ENCODE measurements at places on chromosomes 7 and 10.

DNA sequence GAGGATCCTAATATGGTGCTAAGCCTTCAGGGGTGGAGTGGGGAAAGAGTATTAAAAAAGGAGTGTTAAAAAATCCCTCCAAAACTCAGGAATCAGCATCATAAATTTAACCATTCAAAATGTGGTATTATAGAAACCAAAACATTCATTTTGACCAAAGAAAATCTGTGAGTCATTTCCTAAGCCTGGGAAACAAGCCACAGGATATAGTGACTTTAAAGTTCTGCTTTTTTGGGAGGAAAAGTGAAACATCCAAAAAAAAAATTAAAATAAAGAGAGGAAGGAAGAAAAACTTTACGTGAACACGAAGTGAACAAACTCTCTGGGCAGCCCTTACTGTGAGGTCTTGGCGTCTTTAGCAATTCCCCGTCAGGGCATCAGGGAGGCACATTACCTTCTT lies 74.0 kb upstream of the GSDME start:
- DNase-seq, result no peak

DNA sequence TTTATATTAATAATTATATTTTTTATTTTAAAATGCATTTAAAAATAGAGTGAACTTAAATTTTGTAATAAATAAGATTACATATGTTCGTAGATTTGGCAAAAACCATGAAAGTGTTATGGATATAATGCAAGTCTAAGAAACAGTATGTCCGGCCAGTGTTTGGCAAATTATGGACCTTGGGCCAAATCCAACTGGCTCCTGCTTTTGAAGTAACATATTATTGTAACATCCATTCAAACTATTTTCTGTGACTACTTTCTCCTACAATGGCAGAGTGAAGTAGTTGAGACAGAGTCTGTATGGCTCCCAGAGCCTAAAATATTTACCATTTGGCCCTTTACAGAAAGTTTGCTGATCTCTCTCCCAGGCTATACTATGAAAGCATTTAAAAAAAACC lies 38.9 kb downstream of the TMEM229A start:
- DNase-seq, result no peak

DNA sequence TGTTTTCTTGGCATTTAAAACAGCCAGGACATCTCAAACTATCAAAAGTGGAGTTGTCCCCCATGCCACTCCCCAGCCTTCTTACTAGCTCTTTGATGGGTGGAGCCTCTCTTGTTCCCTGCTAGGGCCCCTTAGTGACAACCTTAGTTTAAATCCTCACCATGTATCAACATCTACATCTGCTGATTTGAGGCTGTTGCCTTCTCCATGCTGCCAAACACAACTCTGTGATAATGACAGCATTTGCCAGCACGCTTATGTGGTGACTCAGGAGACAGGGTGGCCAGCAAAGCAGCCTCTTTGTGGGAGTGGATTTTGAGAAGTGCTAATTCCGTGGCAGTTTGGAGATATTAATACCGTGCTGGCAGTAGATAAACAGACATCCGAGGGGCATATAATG lies 145.4 kb downstream of the LRRC4 start:
- no peak for DNase-seq

DNA sequence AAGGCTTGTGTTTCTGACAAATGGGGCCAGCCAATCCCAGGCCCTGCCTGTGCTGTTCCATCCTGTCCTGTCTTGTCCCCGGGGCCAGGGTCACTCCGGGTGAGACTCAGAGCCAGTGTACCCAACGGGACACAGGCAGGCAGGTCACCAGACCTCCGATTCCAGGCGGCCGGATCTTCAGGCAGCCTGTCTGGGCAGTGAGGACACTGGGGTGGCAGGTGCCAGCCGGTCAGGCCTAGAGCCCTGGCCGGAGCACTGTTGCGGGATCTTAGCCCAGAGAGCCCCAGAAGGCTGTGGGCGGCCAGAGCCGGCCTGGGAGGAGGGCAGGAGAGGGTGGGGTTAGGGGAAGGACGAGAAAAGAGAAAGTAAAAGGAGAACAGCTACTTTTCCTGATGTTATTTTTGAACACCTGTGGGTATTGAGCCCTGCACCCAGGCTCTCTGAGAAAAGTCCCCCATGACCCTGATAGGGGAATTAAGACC lies 134.3 kb upstream of the TNRC18 start:
- peak; percentile 78 for DNase-seq

GRCh38 chr7:108348913-108349312 lies 107.3 kb downstream of the NRCAM start:
- DNase-seq, result no peak

GRCh38 chr10:70552586-70552985 lies 50.0 kb downstream of the PRF1 start:
- DNase-seq, result no peak

- DNase-seq, result no peak
Observed at GRCh38 chr10:26381986-26382385, 56.2 kb upstream of the APBB1IP start.

GRCh38 chr7:24401628-24402593 lies 117.9 kb downstream of the NPY start:
- DNase-seq, result no peak

DNA sequence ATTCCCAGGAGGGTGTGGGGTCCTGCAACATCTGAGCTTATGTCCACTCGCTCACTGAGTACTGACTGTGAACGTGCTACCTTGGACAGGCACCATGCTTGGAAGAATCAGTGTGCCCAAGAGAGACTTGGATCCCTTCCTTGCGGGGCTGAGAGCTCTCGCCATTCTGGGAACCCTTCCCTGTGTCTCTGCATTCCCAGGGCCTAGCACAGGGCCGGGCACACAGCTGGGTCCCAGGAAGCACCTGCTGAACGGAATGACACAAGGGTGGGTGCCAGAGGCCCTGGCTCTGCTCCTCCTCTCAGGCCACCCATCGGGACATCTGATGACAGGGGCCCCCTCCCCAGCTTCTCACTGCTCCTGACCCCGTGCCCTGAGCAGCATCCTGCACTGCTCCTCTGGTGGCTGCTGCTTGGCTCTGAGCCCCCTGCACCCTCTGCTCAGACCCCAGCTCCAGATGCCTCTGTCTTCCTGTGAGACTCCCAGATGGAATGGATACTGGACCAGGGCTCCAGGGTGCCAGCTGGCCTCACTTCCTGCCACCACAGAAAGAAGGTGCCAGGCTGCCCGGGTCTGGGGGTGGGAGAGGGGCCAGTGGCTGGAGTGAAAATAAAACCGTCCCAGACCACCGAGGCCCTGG lies 129.6 kb downstream of the NEURL1 start:
- no peak for DNase-seq

DNA sequence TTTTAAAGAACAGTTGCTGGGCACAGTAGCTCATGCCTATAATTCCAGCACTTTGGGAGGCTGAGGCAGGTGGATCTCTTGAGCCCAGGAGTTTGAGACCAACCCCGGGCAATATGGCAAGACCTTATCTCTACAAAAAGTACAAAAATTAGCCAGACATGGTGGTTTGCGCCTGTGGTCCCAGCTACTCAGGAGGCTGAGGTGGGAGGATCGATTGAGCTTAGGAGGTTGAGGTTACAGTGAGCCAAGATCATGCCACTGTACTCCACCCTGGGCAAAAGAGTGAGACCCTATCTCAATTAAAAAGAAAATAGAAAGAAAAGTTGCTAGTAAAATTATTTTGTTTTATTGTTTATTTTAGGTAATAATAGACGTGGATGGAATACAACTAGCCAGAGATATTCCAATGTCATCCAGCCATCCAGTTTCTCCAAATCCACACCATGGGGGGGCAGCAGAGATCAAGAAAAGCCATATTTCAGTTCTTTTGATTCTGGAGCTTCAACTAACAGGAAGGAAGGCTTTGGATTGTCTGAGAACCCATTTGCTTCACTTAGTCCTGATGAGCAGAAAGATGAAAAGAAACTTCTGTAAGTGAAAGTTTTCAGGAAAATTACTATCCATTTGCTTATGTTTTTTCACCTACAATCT lies 3.0 kb downstream of the NUP42 start:
- no peak for DNase-seq

- DNase-seq, result no peak
Observed at GRCh38 chr7:122304996-122305421, 459 bp upstream of the FEZF1 start.

- DNase-seq, result no peak
Observed at GRCh38 chr10:3116508-3117100, 49.3 kb downstream of the PFKP start.

DNA sequence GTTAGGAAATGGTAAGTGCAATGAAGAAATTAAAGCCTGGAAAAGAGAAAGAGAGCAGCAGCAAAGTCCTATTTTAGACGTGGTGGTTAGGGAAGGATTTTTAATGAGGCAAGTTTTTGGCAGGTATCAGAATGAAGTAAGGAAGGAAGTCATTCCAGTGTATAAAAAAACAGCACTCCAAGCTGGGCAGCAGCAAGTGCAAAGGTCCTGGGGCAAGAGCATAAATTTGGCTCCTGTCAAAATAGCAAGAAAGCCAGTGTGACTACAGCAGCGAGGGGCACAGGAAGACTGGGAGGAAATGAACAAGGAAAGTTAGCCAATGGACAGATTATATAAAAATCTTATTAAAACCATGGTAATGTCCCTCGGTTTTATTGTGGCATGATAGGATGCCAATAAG lies 90.2 kb downstream of the PPP1R3A start:
- DNase-seq, result no peak

DNA sequence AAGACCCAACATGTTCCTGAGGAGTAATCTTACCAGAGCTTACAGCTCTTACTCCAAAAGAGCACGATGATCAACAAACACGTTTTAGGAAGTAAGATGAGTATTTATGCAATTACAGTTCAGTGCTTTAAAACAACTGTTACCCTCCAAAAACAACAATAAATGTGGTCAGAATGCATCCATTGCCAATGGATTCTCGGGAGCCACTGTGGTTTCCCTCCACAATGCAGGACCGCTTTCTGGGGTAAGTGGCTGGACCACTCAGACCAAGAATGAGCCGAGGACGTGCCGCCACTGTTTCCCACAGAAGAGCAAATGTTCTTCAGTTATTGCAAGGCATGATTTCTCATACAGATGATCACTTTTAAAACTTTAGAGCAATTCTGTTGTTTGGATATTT lies 232.3 kb upstream of the MKLN1 start:
- no peak for DNase-seq

- DNase-seq, result no peak
Observed at GRCh38 chr7:80724249-80724871, 85.9 kb downstream of the CD36 start.

DNA sequence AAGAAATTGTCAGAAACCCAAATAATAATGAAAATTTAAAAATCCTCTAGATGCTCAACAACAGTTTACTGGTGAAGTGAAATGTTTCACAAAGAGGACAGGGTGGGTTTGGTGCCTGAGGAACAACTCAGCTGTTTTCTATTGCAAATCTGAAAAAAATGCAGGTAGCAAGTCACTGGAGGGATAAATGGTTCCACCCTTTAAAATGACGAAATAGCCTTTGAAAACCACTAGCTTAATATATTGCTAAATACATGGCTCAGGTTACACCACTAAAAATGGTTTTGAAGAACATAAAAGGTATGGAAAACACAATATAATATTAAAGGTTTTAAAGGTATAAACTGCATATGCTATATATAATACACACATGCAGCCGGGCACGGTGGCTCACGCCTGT lies 69.5 kb downstream of the LMBR1 start:
- no peak for DNase-seq

- DNase-seq, result peak; percentile 30
Observed at GRCh38 chr10:121593281-121594075, 4.8 kb downstream of the FGFR2 start.
